ENCODE measurements at places on chromosomes 6 and 20.

DNA sequence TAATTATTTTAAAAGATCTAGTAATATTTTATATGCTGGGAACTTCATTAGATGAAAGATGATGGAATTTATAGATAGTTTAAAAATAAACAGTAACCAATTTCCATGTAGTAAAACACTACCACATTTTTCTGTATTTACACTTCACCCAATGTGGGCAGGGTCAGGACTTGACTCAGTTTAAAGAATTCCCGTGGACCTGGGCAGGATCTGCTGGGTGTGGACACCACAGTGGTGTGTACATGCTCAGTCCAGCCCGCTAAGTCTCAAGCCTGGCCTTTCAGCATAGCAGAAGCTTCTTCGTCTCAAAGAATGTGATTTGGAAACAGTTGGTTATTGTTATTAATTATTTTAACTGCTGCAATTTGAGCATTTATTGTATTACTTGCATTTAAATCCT, 364.2 kb downstream of the SYNE1 start:
- no peak for DNase-seq

GRCh38 chr6:116801971-116802370, 26.9 kb downstream of the GPRC6A start:
- DNase-seq, result no peak

DNA sequence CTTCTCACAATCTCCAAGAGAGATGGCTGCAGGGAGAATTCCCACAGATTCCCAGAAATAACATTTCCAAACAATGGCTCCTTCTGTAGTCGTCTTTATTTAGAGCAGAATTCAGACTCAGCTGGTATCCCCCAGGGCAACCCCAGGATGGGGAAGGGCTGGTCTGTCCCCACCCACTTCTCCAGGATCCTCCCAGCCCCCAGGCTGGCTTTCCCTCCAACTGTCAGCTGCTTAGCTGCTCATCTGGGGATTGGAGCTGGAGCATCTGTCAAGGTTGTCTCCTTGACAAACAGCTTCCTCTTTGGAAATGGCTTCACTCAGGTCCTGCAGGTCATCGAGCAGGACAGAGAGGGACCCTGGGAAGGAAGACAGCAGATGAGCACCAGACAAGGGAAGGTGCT, 3.5 kb upstream of the PSORS1C2 start:
- DNase-seq, result no peak

DNA sequence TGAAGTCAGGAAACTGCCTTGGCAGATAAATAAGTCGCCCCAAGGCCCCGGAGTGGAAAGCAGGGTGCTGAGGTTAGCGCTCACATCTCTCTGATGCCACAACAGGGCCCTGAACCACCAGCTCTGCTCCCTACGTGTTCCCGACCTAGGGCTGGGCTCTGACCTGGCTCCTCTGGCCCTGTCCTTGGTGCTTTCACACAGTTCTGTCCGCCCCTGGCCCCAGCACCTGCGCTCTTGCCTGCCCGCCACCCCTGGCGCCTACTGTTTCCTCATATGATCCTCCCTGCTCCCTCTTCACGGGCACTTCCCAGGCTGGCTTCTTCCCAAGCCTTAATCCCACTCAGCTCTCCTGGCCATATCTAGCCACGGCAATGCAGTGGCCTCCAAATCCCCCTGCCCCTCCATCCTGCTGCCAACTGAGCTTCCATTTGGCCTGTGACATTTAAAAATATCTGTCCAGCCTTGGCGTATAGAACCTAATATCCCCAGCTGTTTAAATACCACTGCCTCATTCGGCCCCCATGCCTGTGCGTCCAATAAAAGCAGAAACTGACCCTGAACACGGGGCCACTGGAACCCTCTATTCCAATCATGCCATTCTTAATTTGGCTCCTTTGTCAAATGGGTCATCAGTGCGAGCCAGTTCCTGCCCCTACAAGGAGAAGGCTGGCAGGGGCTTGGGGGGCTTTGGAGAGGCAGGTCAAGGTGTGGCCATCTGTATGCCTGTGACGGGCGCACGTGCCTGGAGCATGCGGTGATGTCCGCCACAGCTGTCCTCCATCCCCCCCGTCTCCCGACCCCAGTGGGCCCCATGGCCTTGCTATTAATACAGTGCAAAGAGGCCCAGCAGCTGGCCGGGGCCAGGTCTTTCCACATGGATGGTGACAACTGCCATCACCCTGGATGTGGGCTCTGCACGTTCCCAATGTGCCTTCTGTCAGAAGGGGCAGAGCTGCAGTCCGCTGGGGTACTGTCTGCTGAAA, 27.7 kb downstream of the GNAS-AS1 start:
- DNase-seq, result no peak

GRCh38 chr6:34340394-34340793, 52.1 kb downstream of the NUDT3 start:
- no peak for DNase-seq

- DNase-seq, result no peak
These were observed 13.1 kb downstream of the SDCBP2 start for GRCh38 chr20:1315804-1316203.

- no peak for DNase-seq
These were observed 202.3 kb downstream of the ERMARD start for GRCh38 chr6:169953686-169954085.

DNA sequence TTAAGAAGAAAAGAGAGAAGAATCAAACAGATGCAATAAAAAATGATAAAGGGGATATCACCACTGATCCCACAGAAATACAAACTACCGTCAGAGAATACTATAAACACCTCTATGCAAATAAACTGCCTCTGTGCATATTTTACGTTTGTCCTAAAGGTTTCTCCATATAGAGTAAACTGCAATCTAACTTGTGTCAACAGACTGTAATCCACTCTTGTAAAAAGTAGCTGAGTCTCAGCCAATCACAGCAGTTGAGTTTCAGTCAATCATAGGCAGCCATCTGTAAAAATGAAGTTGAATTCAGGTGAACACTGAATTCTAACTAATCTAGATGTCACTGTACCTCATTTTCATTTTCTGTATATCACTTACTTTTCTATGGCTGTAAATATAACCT, 112.2 kb upstream of the SYNCRIP start:
- DNase-seq, result no peak

GRCh38 chr6:43914272-43915147, 144.5 kb downstream of the VEGFA start:
- no peak for DNase-seq

DNA sequence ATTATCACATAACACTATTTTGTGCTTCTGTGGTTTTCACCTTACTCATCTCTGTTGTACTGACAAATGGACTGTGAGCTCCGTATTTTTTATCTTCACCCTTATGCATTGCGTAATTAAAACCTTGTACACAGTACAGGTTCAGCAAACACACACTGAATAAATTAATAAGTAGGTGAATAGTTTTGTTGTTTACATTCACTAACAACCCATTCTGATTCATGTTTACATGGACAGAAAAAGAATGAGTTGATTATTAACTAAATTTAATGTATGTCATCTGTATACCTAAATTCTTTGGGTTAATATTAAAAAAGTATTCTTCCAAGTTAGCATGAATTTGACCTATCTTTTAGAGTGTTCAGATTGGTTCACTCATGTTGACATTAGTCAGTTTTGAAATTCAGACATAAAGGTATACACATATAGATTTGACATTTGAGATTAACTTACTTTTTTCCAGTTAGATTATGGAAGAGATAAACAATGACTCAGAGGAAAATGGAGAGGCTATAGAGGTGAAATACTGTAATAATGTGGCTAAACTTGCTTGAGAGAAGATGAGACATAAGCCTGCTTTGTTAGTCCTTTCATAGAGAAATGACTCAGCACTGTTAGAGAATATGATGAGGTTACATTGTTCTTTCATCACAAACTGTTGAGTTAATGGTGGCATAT, 541.7 kb upstream of the FLRT3 start:
- peak; percentile 54 for DNase-seq

DNA sequence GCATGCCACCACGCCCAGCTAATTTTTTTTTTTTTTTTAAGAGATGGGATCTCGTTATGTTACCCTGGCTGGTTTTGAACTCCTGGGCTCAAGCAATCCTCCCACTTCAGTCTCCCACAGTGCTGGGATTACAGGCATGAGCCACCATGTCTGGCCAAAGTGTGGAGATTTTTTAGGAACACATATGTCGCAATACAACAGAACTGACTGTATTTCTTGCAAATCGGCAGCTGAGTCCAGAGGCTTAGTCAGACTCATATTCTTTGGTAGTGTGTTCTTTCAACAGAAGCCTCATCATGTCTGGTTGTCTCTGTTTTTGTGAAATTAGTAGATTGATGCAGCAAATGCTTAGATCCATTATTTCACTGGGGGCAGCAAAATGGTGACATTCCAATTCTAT, 23.9 kb upstream of the CD164 start:
- no peak for DNase-seq

GRCh38 chr6:111278731-111279130, 191.4 kb downstream of the SLC16A10 start:
- no peak for DNase-seq

- no peak for DNase-seq
These were observed 30.2 kb downstream of the TMX4 start for GRCh38 chr20:7989379-7989778.

- DNase-seq, result no peak
These were observed 17.9 kb downstream of the EDN3 start for GRCh38 chr20:59318201-59318790.

GRCh38 chr6:106517706-106518105, 111.6 kb downstream of the RTN4IP1 start:
- DNase-seq, result no peak

GRCh38 chr20:38903335-38903734, 22.9 kb upstream of the FAM83D start:
- DNase-seq, result no peak

- no peak for DNase-seq
These were observed 232.7 kb upstream of the TENT5A start for GRCh38 chr6:81985191-81985590.

GRCh38 chr6:46921059-46921458, 679 bp downstream of the ADGRF5 start:
- no peak for DNase-seq

GRCh38 chr6:34979994-34980393, 90.9 kb downstream of the ANKS1A start:
- DNase-seq, result no peak

DNA sequence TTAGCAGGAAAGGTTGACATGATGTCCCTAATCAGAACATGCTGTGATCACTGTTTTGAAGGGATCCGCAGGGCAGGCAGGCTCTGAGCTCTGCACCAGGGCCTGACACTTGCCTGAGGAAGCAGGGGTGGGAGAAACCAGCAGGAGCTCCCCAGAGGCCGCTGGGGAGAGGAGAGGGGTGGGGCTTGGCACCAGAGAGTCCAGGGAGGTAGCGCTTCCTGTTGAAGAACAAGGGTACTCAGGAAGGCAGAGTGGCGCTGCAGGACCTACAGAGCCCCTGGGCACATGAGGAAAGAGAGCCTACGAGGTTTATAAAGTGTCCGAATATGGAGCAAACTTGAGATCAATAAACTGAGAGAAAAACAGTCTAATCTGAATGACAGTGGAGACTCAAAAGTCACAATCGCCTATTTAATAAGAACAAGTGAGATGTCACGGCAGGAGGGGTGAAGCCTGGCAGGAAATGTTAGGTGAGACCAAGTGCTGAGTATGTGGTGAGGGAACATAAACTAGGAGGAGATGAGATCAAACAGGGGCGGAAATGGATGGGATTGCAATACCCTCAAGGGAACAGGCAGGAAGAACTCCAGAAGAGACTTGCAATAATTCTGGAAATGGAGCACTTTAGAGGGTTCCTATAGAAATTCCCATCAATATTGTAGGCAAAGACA, 5.8 kb upstream of the TBXT start:
- no peak for DNase-seq

DNA sequence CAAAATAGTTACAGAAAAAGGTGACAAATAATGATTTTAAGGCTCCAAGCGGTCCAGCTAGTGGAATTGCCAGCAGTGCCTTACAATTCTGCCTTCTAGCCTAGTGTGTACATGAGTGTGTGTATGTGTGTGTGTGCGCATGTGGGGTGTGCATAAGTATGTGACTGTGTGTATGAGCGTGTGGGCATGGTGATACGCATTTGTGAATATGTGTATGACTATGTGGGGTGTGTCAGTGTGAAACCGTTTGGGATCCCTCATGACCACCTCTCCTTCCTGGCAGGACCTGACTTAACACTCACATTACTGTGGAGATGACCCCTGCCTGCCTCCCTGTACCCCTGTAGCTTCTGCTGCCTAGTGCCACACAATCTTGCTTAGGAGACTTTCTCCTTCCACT, 40.4 kb upstream of the RNF182 start:
- no peak for DNase-seq

- no peak for DNase-seq
These were observed 34.1 kb downstream of the CDS2 start for GRCh38 chr20:5160882-5161281.

DNA sequence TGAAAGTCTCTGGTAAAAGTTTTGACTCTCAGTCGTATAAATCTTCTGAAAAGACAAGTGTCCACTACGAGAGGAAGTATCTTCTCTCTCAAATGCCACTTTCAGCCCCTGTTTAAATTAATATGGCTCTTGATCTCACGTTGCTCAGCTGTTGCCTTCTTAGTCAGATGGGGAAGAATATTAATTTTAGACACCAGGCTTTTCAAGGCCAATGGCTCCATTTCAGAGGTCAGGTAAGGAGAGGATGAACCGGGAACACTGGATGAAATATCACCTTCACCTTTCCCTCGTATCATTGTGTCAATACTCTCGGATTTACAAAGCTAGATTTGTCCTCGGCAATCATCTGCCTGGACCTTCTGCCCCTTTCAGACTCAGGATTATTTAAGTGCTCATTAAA, at the start of gene MYLK4:
Gene MYLK4 (minus strand): TSS at position 91 of the 400 bp plus-strand sequence. CDS start 1,628 bp downstream, outside the sequence.
- no peak for DNase-seq

DNA sequence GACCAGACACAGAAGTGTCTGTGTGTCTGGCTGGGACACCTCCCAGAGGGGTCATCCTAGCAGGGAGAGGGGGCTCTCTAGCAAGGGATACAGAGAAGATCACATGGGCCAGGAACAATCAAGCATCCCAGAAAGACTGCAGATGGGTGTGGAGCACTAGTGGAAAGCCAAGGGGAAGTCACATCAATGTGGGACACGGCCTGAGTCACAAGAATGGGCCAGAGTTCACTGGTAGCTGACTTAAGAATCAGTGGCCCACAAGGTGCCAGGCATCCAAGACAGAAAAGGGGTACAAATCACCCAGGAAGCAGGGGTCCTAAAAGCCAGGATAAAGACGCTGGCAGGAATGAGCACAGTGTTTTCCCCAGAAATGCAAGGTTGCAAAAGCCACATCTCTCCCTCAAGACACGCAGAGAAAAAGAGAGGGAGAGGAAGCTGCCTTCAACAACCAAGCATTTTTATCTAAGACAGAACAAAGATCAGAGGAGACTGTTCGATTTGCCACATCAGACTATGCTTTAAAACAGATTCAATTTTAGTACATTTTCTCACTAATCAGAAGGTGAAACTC, 113.6 kb upstream of the DST start:
- DNase-seq, result no peak

GRCh38 chr6:132675002-132675401, 16.0 kb upstream of the TAAR1 start:
- DNase-seq, result no peak
